Activated CD8-positive, alpha-beta memory T cell treated with anti-CD3 and anti-CD28 coated beads for 36 hours (primary cell): ENCODE measurements at places on chromosomes 5 and 9. TPM values are rescaled to one million over a fixed set of nuclear protein-coding genes. Genes with fewer than 3 reads are reported as not detected.

The ZNF483 gene
- total RNA-seq = 2.1 TPM

The NME5 gene
- total RNA-seq = not detected

The LCN9 gene
- not detected for total RNA-seq

The SYNPO gene
- not detected for total RNA-seq

The CD274 gene
- total RNA-seq = 20.3 TPM

The TNFSF8 gene
- 43.5 TPM for total RNA-seq
